ENCODE measurements at places on chromosomes 5 and 9.

DNA sequence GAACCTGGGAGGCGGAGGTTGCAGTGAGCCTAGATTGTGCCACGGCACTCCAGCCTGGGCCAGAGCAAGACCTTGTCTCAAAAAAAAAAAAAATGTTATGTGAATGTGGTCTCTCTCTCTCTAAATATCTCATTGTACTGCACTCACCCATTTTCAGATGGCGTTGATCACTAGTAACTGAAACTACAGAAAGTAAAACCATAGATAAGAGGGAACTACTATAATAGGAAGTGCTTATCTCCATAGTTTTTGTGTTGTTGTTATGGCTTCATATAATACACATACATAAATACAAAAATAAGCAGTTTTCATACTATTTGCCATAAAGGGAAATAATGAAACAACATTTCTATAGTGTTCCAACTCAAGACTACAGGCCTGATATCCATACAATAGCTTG, 9.1 kb downstream of the IL31RA start:
- no peak overlapping the region for H3K27ac ChIP-seq
- H3K4me3 ChIP-seq: no peak overlapping the region
- DNase-seq: no peak
- no peaks in the 10 kb centered on the region for H3K4me1 ChIP-seq
- H3K27me3 ChIP-seq: no peaks in the 10 kb centered on the region

- DNase-seq: no peak
- no peaks in the 10 kb centered on the region for H3K27me3 ChIP-seq
- no peaks in the 10 kb centered on the region for H3K36me3 ChIP-seq
- no peak overlapping the region for H3K27ac ChIP-seq
- peaks cover 10% of the 10 kb centered on the region for H3K4me1 ChIP-seq
These were observed 462.2 kb downstream of the RASEF start for GRCh38 chr9:82600536-82601292.

DNA sequence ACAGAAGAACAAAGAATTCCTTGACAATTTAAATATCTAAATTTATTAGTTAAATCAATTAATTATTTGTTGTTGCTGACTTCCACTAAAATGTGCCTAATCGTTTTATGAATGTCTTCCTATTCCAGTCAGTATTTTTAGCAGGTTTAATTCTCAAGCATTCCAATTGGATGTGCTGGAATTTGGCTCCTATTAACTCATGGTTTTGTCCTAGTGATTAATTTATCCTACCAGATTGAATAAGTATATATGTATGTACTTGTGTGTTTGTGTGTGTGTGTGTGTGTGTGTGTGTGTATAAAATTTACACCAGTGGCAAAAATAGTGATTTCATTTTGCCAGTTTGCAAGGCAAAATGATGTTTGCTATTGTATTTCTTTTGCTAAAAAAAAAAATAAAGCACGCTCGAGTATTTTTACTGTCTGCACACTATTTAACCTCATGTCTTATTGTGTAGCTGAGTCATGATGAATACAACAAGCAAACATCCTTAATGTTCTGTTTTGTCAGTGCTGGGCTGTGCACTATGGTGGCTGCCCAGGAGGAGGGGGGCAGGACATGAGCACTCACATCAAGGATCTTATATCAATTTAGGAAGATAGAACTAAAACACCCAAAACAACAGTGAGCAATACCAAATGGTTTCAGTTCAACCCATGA, 375.5 kb downstream of the PDE4D start:
- no peak overlapping the region for H3K27ac ChIP-seq
- H3K36me3 ChIP-seq: no peaks in the 10 kb centered on the region
- no peak overlapping the region for H3K4me3 ChIP-seq
- H3K27me3 ChIP-seq: no peaks in the 10 kb centered on the region

GRCh38 chr9:128242828-128243214, 33.0 kb downstream of the GOLGA2 start:
- no peaks in the 10 kb centered on the region for H3K4me1 ChIP-seq
- H3K27ac ChIP-seq: no peak overlapping the region
- no peaks in the 10 kb centered on the region for H3K27me3 ChIP-seq
- H3K36me3 ChIP-seq: no peaks in the 10 kb centered on the region
- no peak for DNase-seq

- no peaks in the 10 kb centered on the region for H3K4me1 ChIP-seq
- no peak overlapping the region for H3K4me3 ChIP-seq
- H3K27me3 ChIP-seq: no peaks in the 10 kb centered on the region
- no peak for DNase-seq
- H3K36me3 ChIP-seq: peaks cover 4% of the 10 kb centered on the region
These were observed 13.2 kb downstream of the SPTAN1 start for GRCh38 chr9:128565578-128565977.

GRCh38 chr5:146249801-146250200, 46.4 kb downstream of the RBM27 start:
- H3K4me3 ChIP-seq: no peak overlapping the region
- no peak for DNase-seq

GRCh38 chr5:107930092-107930491, 259.4 kb upstream of the EFNA5 start:
- H3K4me3 ChIP-seq: no peak overlapping the region
- H3K27ac ChIP-seq: no peak overlapping the region
- no peaks in the 10 kb centered on the region for H3K27me3 ChIP-seq

DNA sequence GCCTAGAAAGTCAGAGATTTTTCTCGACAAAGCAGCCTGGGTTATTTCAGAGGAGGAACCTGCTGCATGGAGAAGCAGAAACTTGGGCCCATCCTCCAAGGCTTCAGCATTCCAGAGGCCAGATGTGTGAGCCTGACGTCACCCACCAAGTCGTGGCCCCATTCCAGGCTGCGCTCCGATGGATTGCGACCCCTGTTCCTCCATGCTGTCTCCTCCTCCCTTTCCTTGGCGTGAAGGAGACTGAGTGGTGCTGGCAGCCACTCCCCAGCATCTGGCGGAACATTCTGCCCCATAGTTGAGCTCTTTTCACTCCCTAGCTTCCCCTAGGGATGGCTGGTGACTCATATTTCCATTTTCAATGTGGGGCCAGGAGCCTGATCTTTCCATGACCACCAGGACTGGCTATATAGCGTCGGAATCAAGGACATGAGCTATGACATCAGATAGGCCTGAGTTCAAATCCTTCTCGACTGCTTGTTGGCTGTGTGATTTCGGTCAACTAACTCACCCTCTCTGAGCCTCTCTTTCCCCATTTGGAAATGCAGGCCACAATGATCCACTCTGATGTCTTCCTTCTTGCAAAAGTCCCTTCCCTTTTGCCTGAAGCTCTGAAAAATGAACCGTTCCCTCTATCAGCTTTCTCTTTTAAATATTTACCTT, 24.5 kb upstream of the DUSP1 start:
- H3K4me1 ChIP-seq: peaks cover 3% of the 10 kb centered on the region
- peak overlapping the region; percentile 20 for H3K27ac ChIP-seq
- no peaks in the 10 kb centered on the region for H3K36me3 ChIP-seq
- H3K4me3 ChIP-seq: no peak overlapping the region
- DNase-seq: peak; percentile 99

DNA sequence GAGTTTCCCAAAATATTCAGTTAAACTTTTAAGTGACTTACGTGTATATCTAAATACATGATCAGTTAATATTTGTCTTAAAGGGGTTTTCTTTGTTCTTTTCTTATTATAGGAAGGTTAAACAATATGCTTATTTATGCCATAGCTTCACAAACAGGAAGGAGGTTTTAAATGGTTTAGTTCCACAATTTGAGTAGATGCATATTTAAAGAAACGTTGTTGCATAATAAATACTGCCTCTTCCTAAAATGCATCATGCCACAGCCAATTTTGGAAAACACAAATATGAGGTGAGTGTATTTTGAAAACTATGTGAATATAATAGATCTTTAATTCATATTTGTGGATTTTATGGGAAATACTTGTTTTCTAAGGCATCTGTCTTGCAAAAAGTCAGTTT, 2.5 kb upstream of the ADRB2 start:
- no peaks in the 10 kb centered on the region for H3K27me3 ChIP-seq
- H3K36me3 ChIP-seq: no peaks in the 10 kb centered on the region
- H3K4me1 ChIP-seq: no peaks in the 10 kb centered on the region
- DNase-seq: no peak
- no peak overlapping the region for H3K27ac ChIP-seq

GRCh38 chr9:76901801-76902200, 4.1 kb downstream of the PRUNE2 start:
- no peak for DNase-seq
- peaks cover 17% of the 10 kb centered on the region for H3K4me1 ChIP-seq
- no peaks in the 10 kb centered on the region for H3K27me3 ChIP-seq
- H3K4me3 ChIP-seq: peak overlapping the region; percentile 50

- no peak overlapping the region for H3K4me3 ChIP-seq
- no peak overlapping the region for H3K27ac ChIP-seq
- H3K27me3 ChIP-seq: no peaks in the 10 kb centered on the region
- H3K36me3 ChIP-seq: no peaks in the 10 kb centered on the region
These were observed 148.7 kb downstream of the ACTL7B start for GRCh38 chr9:108707120-108707519.

GRCh38 chr5:130183115-130183514, 278.9 kb downstream of the CHSY3 start:
- no peaks in the 10 kb centered on the region for H3K27me3 ChIP-seq
- no peaks in the 10 kb centered on the region for H3K4me1 ChIP-seq
- DNase-seq: no peak
- no peak overlapping the region for H3K27ac ChIP-seq
- H3K36me3 ChIP-seq: peaks cover 3% of the 10 kb centered on the region
- no peak overlapping the region for H3K4me3 ChIP-seq

DNA sequence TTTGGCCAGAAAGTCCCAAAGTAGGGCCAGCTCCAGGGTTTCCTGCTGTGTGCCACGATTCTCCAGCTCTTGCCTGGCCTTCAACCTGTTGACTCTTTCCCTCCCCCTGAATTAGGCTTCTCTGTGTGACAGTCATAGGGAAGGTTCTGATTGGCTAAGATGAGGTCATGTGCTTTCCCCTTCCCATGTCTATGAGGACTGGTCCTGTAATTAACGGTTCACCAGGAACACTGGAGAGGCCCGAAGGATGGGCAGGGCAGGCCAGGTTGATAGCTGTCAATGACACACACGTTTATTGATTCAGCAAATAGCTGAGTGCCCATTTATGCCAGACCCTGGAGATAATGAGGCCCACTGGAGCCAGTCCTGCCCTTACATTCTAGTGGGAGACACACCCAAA, 9.0 kb upstream of the PRR7 start:
- DNase-seq: no peak
- H3K27ac ChIP-seq: no peak overlapping the region
- no peaks in the 10 kb centered on the region for H3K27me3 ChIP-seq

- H3K27me3 ChIP-seq: no peaks in the 10 kb centered on the region
- no peaks in the 10 kb centered on the region for H3K4me1 ChIP-seq
- no peak for DNase-seq
- H3K4me3 ChIP-seq: no peak overlapping the region
- H3K27ac ChIP-seq: no peak overlapping the region
These were observed 78.3 kb upstream of the HCN1 start for GRCh38 chr5:45774528-45774927.

DNA sequence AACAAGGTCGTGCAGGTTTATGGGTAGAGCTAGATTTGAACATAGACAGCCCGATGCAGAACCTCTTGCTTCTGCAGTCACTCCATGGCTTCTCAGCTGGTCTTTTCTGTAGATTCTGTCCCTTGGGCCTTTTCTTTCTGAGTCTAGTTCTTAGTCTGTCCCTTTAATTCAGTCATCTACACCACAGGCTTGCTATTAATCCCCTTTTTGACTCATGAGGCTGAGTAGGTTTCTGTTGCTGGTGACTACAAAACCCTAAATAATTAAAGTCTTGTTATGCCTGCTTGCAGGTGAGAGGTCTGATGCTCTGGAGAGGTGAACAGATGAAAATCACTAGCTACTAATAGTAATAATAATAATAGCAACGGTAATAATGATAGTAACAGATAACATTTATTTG, 19.3 kb upstream of the STRBP start:
- no peaks in the 10 kb centered on the region for H3K4me1 ChIP-seq
- DNase-seq: no peak
- H3K27ac ChIP-seq: no peak overlapping the region
- no peak overlapping the region for H3K4me3 ChIP-seq

DNA sequence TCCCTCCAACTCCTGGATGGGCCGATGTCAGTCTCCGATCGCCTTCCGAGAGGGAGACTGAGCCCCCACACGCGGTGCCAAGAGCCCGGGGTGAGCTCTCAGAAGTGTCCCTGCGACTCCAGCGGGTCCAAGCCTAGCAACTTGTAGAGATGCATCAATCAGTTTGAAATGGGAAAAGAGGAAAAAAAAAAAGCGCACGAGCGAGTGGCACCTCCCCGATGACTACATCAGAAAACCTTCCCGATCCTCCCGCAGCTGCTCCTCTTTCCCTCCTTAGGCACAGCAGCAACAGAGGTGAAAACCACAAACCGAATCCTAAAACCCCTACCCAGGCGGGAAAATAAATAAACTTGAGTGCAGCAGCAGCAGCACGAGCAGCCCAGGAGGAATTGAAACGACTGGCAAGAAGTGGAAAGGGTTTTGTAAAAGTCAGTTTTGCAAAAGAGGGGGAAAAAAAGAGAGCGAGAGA, 1.0 kb upstream of the EFNA5 start:
- no peak for DNase-seq
- H3K36me3 ChIP-seq: no peaks in the 10 kb centered on the region
- H3K4me1 ChIP-seq: no peaks in the 10 kb centered on the region
- H3K27ac ChIP-seq: peak overlapping the region; percentile 43

DNA sequence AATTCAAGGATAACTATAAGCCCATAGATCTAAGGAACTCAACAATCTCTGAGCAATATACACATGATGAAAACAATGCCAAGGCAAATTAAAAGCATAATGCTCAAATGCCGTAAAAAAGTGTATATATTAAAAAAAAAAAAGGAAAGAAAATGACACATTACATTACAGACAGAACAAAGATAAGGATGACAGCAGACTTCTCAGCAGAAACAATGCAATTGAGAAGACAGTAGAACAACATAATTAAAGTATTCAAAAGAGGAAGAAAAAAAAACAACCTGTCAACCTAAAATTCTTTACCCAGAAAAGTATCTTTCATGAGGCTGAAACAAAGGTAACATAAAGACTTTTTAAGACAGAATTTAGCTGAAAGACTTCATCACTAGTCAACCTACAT, 591.7 kb downstream of the ZNF608 start:
- no peak overlapping the region for H3K27ac ChIP-seq
- H3K4me1 ChIP-seq: no peaks in the 10 kb centered on the region
- H3K36me3 ChIP-seq: no peaks in the 10 kb centered on the region
- no peak for DNase-seq
- no peak overlapping the region for H3K4me3 ChIP-seq
- no peaks in the 10 kb centered on the region for H3K27me3 ChIP-seq

GRCh38 chr5:134510970-134511795, 14.3 kb upstream of the JADE2 start:
- no peak overlapping the region for H3K27ac ChIP-seq
- H3K4me3 ChIP-seq: no peak overlapping the region
- no peaks in the 10 kb centered on the region for H3K27me3 ChIP-seq

DNA sequence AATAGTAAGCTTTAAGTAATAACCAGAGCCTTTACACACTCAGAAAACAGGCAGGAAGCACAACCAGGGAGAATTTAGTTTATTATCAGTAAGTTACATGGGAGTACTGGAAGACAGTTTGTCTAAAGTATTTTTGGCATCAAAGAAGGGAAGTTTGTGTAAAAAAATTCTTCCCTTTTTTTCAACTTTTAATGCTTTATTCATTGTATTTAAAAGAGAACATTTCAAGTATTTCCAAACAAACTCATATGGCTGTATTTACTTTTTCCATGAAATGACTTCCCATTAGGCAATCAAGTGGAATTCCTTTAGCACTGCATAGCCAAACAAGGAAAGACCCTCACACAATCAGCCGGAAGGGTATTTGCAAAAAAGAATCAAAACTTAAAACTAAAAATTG, 26.7 kb downstream of the RNF145 start:
- no peak overlapping the region for H3K4me3 ChIP-seq
- no peak for DNase-seq
- H3K4me1 ChIP-seq: peaks cover 5% of the 10 kb centered on the region
- H3K27me3 ChIP-seq: no peaks in the 10 kb centered on the region
- no peak overlapping the region for H3K27ac ChIP-seq
- H3K36me3 ChIP-seq: no peaks in the 10 kb centered on the region

Data from aorta (tissue), 5 donors.